ENCODE measurements at places on chromosomes 3 and 15. TPM values are rescaled to one million over a fixed set of nuclear protein-coding genes. Genes with fewer than 3 reads are reported as not detected.

The PYGO1 gene
- total RNA-seq = 1.8 TPM

The PPP2R3A gene
- total RNA-seq = 39.4 TPM

The ANKRD63 gene
- not detected for total RNA-seq

The ALS2CL gene
- 86.5 TPM for total RNA-seq

The RBP2 gene
- total RNA-seq = not detected

The TMC3 gene
- not detected for total RNA-seq

The XRN1 gene
- 43.8 TPM for total RNA-seq

The STRIT1 gene
- total RNA-seq = 0.42 TPM

The AADACL2 gene
- 59.1 TPM for total RNA-seq

The CLDN18 gene
- total RNA-seq = not detected

The POPDC2 gene
- total RNA-seq = 0.97 TPM

The CPB1 gene
- 0.97 TPM for total RNA-seq

The CLRN1 gene
- not detected for total RNA-seq
